Lower lobe of right lung (tissue), 2 donors: ENCODE measurements at places on chromosomes 16 and 17. TPM values are rescaled to one million over a fixed set of nuclear protein-coding genes. Genes with fewer than 3 reads are reported as not detected.

- DNase-seq = peak; percentile 63
- peaks cover 34% of the 10 kb centered on the region for H3K4me1 ChIP-seq
Measured at GRCh38 chr16:70438585-70438968, 323 bp downstream of the ST3GAL2 start.

GRCh38 chr17:80999536-81000333 is 8.1 kb downstream of the CHMP6 start:
- no peak overlapping the region for H3K4me3 ChIP-seq
- H3K27ac ChIP-seq = no peak overlapping the region
- H3K4me1 ChIP-seq = peaks cover 20% of the 10 kb centered on the region
- peaks cover 55% of the 10 kb centered on the region for H3K36me3 ChIP-seq
- DNase-seq = peak; percentile 45
- peaks cover 20% of the 10 kb centered on the region for H3K27me3 ChIP-seq

DNA sequence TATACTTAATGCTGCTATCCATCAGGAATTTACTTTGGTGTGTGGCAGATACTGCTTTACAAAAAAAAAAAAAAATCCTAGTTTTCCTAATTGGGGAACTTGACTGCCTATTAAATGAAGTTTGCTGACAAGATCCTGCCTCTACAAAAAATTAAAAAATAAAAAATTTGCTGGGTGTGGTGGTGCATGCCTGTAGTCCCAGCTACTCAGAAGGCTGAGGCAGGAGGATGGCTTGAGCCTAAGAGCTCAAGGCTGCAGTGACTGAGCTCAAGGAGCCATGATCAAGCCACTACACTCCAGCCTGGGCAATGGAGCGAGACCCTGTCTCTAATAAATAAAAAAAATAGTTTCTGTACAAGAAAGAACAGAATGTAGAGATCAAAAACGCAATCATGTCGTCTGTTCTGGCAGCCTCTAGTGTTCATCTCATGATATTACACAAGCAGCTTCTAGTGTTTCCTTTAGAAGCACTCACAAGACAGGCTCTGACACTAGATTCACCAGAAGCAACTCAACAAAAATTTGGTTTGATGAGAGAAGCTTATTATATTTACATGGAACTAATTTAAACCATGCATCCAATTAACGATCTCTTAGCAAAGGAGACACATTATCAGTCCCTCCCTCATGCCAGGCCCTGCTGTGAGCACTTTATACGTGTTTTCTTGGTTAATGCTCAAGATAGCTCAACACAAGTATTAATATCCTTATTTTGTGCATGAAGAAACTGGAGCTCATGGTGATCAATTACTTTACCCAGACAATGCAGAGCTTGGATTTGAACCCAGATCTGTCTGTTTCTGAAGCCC is 6.8 kb upstream of the KRTAP17-1 start:
- no peak overlapping the region for H3K27ac ChIP-seq
- DNase-seq = no peak
- no peaks in the 10 kb centered on the region for H3K4me1 ChIP-seq
- no peaks in the 10 kb centered on the region for H3K36me3 ChIP-seq

DNA sequence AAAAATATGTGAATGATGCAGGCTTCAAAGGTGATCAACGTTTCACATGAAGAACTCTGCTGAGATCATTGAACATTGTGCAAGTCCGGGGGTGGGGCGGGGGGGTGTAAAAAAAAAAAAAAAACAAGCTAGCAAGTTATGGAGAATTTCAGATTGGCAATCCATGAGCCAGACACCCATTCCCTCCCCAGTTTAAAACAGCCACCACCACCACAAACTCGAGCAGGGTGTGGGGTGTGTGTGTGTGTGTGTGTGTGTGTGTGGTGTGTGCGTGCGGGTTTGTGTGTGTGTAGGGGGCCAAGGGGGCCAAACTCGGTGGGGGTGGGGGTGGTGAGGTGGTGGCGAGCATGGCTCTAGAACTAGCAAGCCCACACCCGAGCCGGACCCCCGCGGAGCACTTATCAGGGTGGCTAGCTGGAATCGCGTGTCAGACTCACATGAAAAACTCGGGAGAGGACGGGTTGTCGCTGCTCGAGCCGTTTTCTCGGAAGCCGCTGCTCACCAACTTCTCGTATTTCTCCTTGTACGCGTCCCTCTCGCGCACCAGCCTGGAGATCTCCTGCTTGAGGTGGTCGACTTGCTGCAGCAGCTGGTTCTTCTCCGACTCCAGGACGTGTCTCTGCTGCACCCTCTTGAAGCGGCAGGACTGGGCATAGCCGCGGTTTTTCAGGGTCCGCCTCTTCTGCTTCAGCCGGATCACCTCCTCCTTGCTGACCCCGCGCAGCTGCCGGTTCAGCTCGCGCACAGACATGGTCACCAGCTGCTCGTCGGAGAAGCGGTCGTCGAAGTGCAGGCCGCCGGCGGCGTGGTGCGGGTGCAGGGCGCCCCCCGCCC is 2.0 kb downstream of the MAF start:
- peaks cover 11% of the 10 kb centered on the region for H3K4me1 ChIP-seq
- H3K4me3 ChIP-seq = peak overlapping the region; percentile 73
- no peaks in the 10 kb centered on the region for H3K27me3 ChIP-seq
- no peaks in the 10 kb centered on the region for H3K36me3 ChIP-seq

- no peak overlapping the region for H3K4me3 ChIP-seq
- H3K36me3 ChIP-seq = no peaks in the 10 kb centered on the region
- no peaks in the 10 kb centered on the region for H3K27me3 ChIP-seq
- no peak for DNase-seq
- H3K4me1 ChIP-seq = no peaks in the 10 kb centered on the region
Measured at GRCh38 chr17:76897023-76897422, 28.8 kb downstream of the MGAT5B start.

GRCh38 chr17:81444610-81445339 is 49.5 kb downstream of the BAHCC1 start:
- H3K27ac ChIP-seq = no peak overlapping the region
- H3K4me1 ChIP-seq = no peaks in the 10 kb centered on the region
- DNase-seq = no peak
- no peaks in the 10 kb centered on the region for H3K27me3 ChIP-seq

NDE1 gene
- total RNA-seq = 35.3 TPM

SECTM1 gene
- total RNA-seq = 44.5 TPM

CCDC40 gene
- 14.1 TPM for total RNA-seq

USP32 gene
- total RNA-seq = 68.9 TPM

CACNG4 gene
- 5.1 TPM for total RNA-seq

EPN2 gene
- total RNA-seq = 66.2 TPM
